GM10248 (cell line): ENCODE measurements at places on chromosomes 7 and 10.

DNA sequence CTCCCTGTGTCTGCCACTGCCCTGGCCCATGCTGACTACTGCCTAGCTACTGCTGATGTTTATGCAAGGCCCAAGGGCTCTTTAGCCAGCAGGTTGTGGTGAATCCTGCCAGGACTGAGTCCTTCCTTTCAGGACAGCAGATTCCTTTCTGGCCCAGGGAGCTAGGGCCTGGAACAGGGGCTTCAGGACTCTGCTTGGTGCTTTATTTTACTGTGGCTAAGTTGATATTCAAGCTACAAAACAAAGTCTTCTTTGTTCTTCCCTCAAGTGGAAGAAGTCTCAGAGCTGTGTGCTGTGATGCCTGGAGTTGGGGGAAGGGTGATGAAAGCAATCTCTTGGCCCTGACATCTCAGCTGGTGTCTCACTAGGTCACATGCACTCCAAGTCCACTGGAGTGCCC is 66.2 kb upstream of the NME8 start:
- no peak for DNase-seq

DNA sequence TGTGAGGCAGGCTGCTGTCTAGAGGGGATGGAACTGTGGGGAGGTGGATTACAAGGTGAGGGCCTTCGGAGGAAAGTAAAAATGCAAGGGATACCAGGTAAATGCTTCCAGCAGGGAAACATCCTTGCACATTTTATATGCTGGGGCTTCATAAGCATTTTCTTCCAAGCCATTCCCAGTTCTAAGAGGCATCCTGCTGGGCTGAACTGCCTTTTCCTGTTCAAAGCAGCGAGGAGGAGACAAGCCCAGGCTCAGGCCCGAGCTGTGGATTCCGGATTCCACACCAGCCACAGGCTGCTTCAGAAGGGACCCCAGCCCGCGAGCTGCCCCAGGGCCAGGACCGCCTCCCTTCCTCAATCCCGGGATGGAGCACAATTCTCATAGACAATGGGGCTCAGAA is 249.7 kb downstream of the TNS3 start:
- DNase-seq, result no peak

- DNase-seq, result no peak
These were observed 745.8 kb downstream of the SUGCT start for GRCh38 chr7:40880581-40880980.

- DNase-seq, result no peak
These were observed 66.7 kb upstream of the MYO3A start for GRCh38 chr10:25867321-25867720.

DNA sequence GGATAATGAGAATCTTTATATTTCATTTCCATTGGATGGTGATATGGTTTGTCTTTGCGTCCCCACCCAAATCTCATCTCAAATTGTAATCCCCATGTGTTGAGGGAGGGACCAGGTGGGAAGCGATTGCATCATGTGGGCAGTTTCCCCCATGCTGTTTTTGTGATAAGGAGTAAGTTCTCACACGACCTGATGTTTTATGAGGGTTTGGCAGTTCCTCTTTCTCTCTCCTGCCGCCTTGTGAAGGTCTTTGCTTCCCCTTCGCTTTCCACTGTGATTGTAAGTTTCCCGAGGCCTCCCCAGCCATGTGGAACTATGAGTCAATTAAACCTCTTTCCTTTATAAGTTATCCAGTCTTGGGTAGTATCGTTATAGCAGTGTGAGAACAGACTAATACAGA is 59.4 kb downstream of the MTPN start:
- no peak for DNase-seq

- DNase-seq, result no peak
These were observed 25.5 kb downstream of the KLHDC10 start for GRCh38 chr7:130095812-130096211.

GRCh38 chr10:74300666-74301065 is 149.6 kb downstream of the ADK start:
- DNase-seq, result no peak

DNA sequence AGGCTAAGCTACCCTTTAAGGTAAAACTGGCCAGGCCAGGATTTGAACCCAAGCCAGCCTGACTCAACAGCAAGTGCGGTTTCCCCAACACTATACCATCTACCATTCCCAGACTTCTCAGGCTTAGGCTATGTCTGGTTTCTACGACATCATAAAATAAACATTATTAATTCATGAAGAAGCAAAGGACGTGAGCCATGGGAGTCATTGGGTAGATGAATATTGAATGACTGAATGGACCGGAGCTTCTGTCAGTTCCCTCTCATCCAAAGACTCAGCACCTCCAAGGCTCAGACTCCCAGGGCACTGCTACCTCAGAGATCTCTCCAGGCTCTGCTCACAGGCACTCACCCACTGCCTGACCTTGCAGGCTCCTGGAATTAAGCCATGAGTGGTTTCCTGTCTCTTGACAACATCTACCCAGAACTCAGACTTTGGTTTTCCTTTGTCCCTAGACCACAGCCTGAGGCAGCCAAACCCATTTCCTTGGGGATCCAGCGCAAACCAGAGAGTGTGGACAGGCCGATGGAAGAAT is 64.6 kb upstream of the STEAP1B start:
- DNase-seq, result no peak

- DNase-seq, result no peak
These were observed 2.2 kb upstream of the ZNF239 start for GRCh38 chr10:43576580-43576979.

- DNase-seq, result no peak
These were observed 7.0 kb downstream of the ALOX5 start for GRCh38 chr10:45380903-45381620.

DNA sequence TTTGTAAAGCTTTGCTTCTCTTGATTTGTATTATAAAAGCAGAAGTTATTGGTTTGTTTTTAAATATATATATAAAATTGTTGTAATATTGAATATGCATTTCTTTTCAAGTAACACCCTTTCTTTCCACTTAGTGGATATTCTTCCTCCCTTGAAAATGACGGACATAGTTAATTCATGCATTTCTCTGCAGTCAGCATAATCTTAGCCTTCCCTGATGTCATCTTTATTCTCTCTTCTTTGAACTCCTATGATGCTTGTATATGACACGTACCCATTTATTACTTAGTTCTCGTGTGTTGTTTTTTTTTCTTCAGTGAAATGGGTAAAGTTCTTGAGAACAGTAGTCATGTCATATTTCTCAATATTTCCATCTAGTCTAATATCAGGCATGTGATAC is 191.2 kb downstream of the MDFIC start:
- DNase-seq, result no peak

DNA sequence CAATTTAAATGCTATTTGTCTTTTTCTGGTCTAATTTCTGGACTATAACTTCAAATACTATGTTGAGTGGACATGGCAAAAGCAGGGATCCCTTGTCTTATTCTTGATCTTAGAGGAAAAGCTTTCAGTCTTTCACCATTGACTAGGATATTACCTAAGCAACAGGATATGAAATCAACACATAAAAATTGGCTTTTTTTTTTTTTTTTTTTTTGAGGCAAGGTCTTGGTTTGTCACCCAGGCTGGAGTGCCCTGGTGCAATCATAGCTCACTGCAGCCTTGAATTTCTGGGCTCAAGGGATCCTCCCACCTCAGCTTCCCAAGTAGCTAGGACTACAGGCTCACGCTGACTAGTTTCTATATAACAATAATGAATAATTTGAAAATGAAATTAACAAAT is 90.8 kb downstream of the JMJD1C start:
- no peak for DNase-seq

GRCh38 chr7:1421020-1421790 is 38.1 kb downstream of the MICALL2 start:
- no peak for DNase-seq

DNA sequence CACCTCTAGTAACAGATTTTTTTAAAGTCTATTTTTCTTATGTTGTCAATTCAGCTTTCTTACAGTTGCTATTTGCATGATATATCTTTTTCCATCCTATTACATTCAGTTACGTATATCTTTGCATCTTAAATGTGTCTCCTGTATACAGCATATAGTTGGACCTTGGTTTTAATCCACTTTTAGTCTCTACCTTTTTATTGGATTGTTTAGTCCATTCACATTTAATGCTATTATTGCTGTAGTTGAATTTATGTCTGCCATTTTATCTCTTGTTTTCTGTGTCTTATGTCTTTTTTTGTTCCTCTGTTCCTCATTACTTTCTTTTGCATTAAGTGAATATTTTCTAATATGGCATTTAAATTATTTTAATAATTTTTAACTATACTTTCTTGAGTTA is 100.6 kb downstream of the EEPD1 start:
- no peak for DNase-seq

DNA sequence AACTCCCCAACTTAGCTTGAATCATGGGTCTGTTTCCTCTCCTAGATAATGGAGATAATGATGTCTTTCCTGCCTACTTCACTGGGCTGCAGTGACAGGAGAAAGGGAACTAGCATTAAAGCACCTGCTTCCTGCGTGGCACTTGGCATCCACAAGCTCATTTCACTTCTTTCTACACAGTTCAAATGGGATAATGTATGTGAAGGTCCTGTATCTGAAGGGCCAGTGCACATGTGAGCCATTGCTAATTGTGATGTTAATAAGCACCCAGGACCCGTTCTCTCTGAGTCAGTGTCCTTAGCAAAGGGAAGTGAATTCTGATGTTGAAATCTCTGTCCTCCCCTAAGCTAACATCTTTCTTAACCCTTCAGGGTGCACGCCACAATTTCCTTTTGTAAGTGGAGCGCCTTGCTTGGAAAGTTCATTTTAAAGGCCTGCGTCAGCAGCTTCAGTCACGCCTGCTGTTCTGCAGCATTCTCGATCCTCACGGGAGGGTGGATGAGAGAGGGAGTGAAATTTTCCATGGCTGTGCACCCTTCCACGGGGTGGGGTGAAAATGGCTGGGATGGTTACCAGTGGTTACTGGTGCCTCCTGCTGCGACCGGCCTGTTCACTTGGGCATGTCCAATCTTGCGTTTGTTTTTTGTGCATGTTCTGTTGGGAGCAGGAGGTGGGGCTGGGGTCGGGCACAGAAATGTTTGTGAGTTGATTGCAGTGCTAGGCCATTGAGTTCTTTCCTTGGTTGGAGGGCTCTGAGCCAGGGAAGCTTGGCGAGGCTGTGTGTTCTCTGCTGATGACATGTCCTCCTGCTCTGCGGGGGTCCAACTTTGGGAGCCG is 59.2 kb downstream of the HK1 start:
- no peak for DNase-seq

DNA sequence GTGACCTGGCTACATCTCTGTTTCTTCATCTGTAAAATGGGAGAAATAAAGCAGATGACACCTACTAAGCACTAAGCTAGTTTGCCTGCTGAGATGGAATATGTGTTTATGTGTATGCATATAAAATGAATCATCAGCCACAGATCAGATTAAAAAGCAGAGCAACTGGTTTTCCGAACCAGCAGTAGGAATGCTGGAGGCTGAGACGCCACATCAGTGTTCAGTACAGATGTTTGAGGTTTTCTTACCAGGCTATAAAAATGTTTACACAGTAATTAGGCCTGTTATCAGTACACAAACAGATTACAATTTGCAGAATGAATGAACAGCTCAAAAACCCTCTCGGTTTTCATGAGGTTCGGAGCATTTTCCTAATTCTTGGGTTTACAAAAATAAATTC is 85.8 kb downstream of the CALN1 start:
- DNase-seq, result no peak

DNA sequence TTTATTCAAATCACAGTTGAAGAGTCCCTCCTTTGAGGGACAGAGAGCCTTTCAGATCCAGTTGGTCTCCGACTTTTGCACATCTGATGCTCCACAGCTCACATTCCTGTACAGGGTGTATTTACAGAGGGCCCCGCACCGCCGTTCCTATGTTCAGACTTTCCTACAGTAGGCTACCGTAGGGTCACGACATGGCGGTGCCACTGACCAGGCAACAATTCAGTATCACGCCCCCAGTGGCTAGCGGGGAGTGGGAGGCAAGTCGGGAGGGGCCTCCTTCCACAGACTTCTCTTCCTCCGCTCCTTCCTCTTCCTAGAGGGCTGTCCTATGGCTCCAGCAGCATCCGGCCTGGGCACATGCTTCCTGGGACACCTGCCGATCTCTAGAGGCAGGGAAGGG is 40.6 kb upstream of the ENO4 start:
- DNase-seq, result no peak

GRCh38 chr10:12198156-12198555 is 2.2 kb downstream of the CDC123 start:
- DNase-seq, result no peak

GRCh38 chr10:113497198-113497597 is 55.7 kb upstream of the HABP2 start:
- no peak for DNase-seq

DNA sequence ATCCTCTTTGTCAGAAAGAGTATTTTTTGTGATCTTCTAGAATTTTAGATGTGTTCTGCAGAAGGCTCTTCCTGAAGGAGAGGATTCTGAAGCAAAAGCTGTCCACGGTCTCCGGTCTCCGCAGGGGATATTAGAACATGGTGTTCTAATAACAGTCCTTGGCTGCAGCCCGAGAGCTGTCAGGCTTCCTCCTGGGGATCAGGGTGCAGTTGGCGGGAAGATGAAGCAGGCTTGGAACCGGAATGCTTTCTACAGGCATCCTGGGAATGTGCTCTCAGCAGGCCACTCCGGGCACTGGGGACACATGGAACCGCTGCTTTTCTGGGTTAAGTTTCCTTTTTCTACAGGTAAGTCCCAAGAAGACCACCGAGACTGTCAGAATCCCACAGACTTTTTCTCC is 118.6 kb upstream of the PARD3 start:
- no peak for DNase-seq

DNA sequence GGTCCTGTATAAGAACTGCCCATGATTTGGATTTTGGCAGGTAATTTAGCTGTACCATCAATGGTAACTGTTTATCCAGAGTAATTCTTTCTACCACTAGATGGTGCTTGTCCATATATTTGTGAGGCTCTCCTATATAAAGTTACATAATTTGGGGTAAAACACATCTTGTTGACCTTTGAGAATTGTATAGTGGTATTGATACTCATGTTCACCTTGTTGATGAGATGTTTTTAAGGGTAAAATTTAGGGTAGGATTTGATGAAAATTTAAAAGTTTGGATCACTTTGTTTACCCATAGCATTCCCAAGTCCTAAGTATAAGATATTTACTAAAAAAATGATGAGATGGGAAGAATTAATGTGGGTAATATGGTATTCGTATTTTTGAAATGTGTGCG is 31.6 kb downstream of the ST7 start:
- peak; percentile 32 for DNase-seq

DNA sequence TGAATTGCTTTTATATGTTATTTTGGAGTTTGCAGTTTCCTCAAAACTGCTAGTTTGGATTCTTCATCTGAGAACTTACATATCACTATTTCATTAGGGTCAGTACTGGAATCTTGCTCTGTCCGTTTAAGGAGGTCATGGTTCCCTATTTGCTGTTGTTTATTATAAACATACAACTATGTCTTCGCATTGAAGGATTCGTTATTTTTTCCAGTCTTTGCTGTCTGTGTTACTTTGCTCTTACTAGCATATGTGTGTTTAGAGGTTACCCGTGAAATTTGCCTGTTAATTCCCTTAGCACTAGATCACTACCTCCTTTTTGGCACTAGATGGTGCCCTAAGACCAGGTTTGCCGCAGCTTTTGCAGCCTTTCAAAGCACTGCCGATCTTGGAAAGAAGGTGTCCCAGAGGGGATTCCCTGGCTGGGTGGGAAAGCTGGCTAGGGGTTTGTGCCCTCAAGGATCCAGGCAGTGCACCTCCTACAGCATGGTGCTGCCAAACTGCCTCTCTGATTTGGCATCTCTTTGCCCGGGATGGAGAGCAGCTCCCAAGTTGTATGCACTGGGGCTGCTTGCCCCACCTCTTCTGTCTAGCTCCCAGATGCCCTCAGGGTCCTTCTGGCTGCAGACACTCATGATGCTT is 103.1 kb upstream of the APBB1IP start:
- peak; percentile 67 for DNase-seq
